ENCODE measurements at places on chromosomes 11 and 22.

DNA sequence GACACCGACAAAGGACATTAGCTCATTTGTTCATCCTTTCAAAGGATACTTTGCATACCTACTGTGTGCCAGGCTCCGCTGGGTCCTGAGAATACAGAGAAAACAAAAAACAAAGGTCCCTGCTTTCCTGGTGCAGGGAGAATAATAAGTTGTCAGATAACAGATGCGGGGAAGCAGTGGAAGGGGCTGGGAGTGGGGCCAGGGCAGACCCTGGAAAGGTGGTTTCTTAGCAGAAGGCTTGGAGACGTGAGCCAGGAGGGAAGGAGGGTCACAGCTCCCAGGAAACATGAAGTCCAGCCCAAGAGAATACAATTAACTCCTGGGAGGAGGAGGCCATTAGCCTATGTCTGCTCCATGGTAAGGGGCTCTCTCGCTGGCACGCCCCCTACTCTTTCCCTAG lies 9.8 kb upstream of the ANO1 start:
- no peak for DNase-seq

DNA sequence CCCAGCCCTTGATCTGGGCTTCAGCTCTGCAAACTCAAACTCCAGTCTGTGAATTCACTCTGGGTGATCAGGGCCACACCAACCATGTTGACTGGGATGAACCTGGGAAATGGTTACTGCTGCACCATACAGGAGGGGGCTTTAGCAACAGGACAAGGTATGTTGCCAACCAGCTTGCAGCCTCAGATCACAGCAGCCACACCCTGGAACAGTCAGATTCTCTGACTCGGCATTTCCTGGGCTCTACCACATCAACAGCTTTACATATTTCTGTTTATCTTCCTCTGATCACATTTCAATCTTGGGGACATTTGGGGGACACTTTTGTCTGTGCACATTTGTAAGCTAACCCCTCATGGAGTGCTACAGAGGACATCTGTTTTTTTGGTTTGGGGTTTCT lies 267.0 kb upstream of the NCAM1 start:
- no peak for DNase-seq

DNA sequence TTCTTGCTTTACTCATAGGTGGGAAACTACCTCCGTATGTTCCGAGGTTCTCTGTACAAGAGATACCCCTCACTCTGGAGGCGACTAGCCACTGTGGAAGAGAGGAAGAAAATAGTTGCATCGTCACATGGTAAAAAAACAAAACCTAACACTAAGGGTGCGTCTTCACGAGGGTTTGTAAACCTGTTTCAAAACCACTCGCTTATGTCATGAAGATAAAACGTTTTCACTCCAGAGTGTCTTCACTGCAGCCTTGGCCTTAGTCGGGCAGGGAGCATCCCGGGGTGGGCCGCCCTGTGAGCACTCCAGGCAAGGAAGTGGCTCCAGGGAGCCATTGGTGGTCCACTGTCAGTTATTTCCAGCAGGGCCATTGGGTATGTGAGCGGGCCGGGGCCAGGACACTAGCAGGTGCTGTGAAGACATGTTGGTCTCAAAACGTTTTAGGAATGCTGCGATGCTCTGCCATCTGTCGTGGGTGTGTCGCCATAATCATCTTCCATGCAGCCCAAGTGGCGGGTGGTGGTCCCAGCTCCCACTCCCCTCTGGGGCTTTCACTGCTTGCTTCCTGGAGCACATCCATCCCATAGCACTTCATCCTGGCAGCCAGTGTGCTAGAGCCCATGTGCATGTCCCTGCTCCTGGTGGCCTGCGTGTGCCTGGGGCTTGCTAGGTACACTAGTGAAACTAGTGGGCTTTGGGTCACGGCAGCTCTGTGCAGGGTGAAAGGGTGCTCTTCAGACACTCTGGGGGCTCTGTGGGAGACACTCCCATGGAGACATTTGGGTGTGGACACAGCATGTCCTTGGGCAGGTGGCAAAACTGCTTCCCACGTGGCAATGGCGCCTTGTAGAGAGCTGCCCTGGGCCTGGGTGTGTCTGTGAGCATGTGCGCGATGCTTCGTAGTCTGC lies 5.2 kb downstream of the SMARCB1 start:
- no peak for DNase-seq

DNA sequence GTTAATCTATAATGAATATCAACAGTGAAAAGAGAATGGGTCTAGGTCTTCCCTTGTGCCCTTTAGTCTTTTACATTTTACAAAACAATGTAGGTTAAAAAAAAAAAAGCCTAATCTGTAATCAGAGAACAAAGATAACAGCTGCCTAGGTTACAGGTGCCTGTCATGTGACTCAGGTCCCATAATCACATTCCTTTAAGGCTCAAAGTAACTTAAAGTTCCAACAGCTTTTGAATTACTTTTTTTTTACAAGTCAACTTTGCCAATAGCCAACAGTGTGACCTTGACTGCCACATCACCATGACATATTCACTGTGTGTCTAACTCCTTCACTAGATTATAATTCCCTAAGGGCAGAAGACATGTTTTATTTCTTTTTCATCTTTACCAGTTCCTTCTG lies 237.0 kb upstream of the API5 start:
- no peak for DNase-seq

- no peak for DNase-seq
Measured at GRCh38 chr11:74097686-74098237, 73.0 kb downstream of the C2CD3 start.

DNA sequence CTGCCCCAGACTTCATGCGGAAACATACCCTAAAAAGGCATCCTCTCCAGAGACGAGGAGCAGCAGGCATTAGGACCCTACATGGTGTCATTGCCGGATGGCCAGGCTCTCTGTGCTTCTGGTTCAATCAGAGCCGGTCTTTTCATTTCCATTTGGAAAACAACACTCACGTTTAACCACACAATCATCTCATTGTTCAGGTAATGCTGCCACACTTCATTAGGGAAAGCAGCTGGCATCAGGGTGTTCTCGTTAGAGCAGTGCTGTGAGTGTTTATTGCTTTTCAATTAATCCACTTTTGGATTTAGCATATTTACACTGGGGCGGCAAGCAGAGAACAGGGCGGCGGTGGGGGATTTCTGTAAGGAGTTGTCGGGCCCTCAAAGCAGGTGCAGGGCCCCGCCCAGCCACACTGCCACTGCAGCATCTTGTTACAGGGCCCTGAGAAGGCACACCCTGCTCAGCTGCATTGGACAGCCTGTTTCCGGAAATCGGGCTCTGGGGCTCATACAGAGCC lies 338.6 kb downstream of the SHANK2 start:
- no peak for DNase-seq

DNA sequence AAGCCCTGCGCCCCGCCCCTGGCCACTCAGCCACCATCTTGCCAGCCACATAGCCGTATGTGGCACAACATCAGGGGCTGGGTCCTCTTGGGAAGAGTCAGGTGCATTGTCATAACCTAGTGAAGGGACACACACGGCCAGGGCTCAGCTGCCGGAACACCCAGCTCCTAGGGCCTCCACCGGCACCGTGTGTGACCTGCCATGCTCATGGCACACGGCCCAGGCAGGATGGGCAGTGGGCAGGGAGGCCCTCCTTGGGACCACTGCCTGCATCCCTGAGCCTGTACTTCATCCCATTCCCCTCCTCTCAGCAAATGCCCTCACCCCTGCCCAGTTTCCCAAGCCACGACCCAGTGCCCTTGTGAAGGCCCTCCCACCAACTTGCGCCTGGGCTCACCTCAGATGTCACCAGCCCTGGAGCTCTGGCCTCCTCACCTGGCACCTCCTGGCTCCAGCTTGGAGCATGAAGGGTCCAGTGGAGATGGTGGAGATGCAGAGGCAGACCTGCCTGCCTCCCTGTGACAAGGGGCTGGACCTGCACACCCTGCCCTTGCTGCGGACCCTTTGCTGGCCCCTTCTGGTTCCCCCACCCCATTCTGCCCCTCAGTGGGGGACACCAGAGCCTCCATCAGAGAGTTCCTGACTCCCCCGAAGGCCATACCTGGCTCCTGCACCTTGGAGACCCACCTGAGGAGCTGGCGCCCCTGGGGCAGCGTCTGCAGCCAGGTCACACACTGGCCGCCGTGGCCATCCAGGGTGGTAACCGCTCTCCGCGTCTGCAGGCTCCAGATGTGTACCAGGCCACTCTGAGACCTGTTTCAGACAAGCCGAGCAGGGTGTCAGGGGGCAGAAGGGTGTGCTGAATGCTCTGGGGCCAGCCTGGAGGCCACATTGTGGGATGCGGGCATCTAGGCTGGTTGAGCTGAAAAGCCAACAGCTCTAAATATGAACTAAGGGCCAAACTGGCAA lies 34.5 kb downstream of the GNB1L start:
- no peak for DNase-seq

- DNase-seq: no peak
Measured at GRCh38 chr11:5291207-5291838, 10.4 kb downstream of the OR51B4 start.

DNA sequence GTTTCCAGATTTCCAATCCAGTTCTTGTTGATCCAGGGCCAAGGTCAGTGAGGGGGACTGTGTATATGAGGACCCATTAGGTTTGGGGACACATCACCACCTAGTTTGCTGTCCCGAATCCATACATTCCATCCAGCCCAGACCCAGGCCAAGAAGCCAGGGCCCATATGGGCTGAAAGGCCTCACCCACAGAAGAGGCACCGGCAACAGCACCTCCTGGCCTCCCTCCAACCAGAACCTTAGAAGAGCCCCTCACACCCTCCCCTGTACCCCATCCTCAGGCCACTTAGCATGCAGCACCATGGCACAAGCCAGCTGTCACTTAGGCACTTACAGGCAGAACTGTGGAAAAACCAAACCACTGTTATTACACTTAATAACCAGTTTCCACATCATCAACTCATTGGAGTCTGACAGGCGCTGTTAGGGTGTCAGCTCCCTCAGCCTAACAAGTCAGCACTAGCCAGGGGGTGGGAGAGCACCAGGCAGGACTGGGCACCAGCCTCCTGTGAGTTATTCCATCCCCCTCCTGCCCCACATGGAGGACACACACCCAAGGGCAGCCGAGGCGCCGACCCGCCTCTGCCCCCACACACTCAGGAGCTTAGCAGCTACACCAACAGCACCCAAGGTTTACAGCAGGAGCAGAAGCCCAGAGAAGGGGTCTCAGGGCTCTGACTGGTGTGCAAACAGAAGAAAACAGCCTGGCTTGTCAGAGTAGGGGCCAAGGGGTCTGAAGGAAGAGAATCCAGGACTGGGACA lies 132.0 kb downstream of the BUD13 start:
- DNase-seq: no peak

DNA sequence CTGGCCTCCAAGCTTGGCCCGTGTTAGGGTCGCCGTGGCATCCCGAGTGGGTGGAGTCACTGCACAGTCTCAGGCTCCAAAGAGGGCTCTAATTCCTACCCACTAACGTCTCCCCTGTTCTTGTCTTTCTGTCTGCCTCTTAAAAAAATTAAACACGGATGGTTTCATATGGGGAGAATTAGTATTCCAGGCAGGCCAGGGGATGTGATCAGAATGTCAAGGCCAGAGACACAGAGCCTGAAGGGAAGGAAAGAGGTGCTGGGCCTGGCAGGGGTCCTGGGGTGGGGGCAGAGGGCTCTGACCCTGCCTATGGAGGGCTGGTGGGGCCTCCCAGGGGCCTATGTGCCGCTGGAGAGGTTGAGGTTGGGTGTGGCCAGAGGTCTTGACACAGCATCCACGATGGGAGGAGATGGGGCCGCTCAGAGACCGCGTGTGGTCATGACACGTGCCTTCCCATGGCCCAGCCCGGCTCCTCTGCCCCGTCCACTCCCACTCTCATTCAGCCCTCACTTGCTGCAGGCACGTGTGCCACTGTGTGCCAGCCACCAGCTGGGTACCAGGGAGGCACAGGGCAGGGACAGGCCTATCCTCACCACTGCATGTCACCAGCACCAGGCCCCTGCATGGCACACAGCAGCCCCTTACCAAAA lies 56.5 kb downstream of the FLRT1 start:
- DNase-seq: no peak

DNA sequence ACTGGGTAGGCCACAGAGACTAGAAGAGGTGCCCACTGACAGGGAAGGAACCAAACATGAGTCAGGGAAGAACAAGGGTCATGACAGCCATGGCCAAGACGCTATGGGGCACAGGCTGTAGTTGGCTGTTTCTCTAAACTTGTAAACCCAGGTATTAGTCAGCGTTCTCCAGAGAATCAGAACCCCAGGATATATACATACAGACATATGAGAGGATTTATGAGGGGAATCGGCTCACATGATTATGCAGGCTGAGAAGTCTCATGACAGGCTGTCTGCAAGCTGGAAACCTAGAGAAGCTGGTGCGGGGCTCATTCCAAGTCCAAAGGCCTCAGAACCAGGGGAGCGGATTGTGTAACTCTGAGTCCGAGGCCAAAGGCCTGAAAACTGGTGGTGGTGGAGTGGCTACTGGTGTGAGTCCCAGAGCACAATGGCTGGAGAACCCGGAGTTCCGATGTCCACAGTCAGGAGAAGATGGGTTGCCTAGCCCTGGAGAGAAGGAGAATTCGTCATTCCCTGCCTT lies 29.7 kb upstream of the CD81 start:
- DNase-seq: no peak

GRCh38 chr11:1778141-1778911 lies 14.6 kb upstream of the CTSD start:
- DNase-seq: no peak

GRCh38 chr11:117197516-117198456 lies 1.4 kb upstream of the TAGLN start:
- no peak for DNase-seq

- DNase-seq: peak; percentile 59
Measured at GRCh38 chr11:132874638-132875037, 657.7 kb downstream of the OPCML start.

GRCh38 chr11:66251809-66252208 lies 16.6 kb upstream of the RAB1B start:
- no peak for DNase-seq

DNA sequence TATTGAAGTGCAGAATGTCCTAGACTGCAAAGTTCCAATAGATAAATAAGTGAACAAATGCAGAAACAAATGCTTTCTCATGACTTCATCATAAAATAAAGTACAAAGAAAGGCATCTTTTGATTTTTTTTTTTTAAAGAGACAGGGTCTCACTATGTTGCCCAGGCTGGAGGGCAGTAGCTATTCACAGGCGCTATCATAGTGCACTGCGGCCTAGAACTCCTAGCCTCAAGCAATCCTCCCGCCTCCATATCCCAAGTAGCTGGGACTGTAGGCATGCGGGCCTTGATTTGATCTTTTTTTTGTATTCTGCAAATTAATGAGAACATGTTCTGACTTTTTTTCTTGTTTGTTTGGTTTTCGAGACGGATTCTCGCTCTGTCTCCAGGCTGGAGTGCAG lies 2.4 kb downstream of the ARCN1 start:
- no peak for DNase-seq

GRCh38 chr11:126048197-126048596 lies 14.5 kb downstream of the CDON start:
- DNase-seq: no peak

- DNase-seq: peak; percentile 54
Measured at GRCh38 chr11:8757047-8757446, 74.5 kb downstream of the RPL27A start.

GRCh38 chr22:22452211-22452610 lies 56.3 kb downstream of the ZNF280B start:
- DNase-seq: no peak

GRCh38 chr11:86162239-86162638 lies 82.3 kb upstream of the EED start:
- DNase-seq: peak; percentile 22
